AG10803 (cell line): ENCODE measurements at places on chromosomes 7 and 10.
A peak's percentile ranks its signal among the peaks of the same experiment; 100 is the strongest.

- DNase-seq = no peak
Measured at GRCh38 chr10:109456566-109457301, 466.6 kb downstream of the XPNPEP1 start.

DNA sequence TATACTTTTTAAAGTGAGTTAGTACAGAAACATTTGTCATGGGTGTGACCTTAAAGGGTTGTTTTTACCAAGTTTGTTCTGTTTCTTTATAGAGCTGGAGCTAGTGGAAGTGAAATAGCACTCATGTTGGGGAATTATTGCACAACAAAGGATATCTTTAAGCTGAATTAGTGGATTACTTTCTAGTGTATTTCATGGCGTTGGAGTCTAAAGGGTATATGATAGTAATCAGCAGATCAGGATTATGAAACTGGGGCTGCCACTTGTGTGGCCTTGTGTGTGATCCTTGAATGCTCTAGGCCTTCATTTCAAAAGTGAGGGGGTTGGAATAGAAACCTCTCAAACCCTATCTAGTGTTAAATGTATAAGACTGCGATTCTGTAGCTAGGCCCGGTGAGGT, 123.6 kb downstream of the LYZL1 start:
- DNase-seq = peak; percentile 14

GRCh38 chr7:132939495-132939894, 142.4 kb downstream of the CHCHD3 start:
- DNase-seq = no peak

DNA sequence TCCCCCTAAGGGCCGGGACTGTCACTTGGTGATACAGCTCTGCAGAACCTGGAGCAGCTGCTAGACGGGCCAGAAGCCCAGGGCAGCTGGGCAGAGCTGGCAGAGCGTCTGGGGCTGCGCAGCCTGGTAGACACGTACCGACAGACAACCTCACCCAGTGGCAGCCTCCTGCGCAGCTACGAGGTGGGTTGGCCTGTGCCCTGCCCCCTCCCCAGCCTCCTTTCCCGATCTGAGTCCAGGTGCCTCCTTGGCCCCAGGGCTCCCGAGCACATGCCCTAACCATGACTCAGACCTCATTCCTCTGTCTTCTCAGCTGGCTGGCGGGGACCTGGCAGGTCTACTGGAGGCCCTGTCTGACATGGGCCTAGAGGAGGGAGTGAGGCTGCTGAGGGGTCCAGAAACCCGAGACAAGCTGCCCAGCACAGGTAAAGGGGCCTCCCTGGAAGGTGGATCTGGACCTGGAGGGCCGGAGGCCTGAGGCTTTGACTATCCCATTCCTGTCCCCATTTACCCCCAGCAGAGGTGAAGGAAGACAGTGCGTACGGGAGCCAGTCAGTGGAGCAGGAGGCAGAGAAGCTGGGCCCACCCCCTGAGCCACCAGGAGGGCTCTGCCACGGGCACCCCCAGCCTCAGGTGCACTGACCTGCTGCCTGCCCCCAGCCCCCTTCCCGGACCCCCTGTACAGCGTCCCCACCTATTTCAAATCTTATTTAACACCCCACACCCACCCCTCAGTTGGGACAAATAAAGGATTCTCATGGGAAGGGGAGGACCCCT, 6.4 kb downstream of the NFKB2 start:
- DNase-seq = peak; percentile 32

DNA sequence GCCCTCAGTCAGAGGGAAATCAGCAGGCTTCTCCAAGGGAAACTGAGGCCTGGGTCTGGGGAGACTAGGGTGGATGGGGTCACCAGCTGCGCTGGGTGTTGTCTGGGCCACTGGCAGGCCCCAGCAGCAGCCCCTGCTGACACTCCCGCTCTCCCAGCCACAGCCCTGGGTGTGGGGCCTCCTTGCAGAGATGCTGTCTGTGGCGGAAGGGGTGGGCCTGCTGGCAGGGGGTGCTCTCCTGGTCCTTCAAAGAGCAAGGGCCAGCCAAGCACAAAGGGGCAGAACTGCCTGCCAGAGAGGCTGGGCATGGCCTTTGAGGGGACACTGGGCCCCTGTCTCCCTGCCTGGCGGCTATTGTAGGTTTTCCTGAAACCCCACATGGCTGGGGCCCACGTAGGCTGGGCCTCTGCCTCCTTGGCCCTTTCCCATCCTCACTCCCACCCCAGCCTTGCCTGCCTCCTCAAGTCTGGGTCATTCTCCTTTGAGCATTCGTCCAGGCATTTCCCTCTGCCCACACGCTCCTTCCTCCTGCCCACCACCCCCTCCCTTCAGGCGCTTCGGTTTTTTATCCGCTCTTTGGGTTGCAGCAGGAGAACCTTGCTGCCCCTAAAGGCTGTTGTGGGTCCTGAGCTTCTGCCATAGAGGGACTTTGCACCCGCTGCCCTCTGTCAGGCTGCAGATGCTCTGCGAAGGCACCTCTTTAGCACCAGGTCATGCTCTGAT, 9.1 kb downstream of the COL13A1 start:
- DNase-seq = no peak

GRCh38 chr7:30143748-30144251, 9.0 kb downstream of the MTURN start:
- peak; percentile 34 for DNase-seq

GRCh38 chr10:33111488-33112051, 153.5 kb upstream of the ITGB1 start:
- no peak for DNase-seq

GRCh38 chr7:74029991-74030415, 2.0 kb downstream of the ELN start:
- no peak for DNase-seq

- no peak for DNase-seq
Measured at GRCh38 chr7:21448974-21449373, 21.1 kb downstream of the SP4 start.

- peak; percentile 41 for DNase-seq
Measured at GRCh38 chr7:22667562-22668239, 59.3 kb upstream of the IL6 start.

GRCh38 chr7:34837316-34837715, 179.3 kb downstream of the NPSR1 start:
- DNase-seq = no peak

DNA sequence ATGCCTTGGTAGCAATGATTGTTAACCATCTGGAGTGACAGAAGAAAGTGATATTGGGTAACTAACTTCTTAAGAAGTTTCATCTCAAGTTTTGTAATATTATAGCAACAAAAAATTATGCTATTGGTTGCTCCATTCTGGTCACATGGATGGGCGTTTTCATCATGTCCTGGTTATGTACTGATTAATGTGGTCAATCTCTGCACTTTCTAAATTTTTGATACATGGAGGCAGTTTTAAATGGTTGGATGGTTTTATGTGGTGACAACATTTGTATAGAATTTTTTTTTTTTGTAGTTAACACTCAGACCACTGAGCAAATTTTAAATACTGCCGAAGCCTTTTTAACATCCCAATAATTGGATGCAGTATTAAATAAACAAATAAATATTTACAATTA, 55.2 kb upstream of the CCAR1 start:
- peak; percentile 84 for DNase-seq

GRCh38 chr7:105345725-105346124, 43.0 kb downstream of the SRPK2 start:
- no peak for DNase-seq

DNA sequence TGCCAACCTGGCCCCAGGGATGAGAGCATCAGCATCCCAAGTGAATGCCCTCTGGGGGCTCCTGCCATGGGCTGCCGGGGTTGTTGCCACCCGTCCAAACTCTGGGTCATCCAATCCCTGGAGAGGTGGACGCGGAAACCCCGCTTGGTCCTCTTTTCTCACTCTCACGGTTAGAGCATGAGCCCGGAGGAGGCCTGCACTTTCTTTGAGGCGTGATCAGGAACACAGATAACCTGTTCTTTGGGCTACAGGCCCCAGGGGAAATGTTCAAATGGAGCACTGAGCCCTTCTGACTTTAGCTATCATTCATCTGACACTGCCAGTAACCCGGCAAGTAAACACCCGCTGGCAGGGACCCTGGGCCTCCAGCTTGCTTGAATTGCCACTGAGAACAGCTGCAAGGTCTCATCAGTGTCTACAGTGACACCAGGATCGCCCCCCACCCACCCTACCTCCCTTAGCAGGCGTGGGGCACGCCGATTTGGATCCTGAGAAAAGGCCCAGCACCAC, 29.4 kb upstream of the SLF2 start:
- no peak for DNase-seq

DNA sequence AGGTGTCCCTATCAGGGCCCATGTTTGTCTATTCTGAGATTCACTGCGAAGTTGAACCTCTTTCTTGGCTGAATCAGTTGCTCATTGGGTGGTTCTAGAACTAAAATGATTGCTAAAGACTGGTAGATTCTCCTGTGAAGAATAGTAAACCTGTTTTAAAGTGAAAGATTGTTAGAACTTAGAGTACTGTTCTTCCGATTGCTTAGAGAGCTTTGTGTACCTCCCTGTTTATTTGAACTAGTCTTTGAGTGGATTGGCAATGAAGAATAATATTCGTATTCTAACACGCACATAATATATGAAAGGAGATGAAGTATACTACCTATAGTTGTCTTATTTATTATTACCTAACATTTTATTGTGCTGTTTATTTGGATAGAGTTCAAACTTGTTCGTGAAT, 124.8 kb upstream of the RPA3 start:
- DNase-seq = no peak

DNA sequence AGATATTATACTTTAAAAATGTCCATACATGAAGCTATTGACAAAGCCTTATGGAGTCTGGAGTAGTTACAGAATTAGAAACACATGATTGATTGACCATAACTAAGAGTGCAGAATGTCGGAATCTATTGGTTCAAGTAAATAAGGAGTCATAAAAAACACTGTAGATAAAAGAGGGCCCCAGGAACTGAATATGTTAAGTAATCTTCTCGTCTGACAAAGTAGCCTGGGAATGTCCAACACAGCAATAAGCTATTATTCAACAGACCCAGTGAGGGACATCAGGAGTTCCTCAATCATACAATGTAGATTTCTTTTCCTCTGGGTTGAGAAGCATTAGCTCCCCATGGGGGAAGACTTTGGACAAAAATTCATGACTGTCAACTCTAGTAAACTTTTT, 782.0 kb downstream of the SUGCT start:
- DNase-seq = no peak

- peak; percentile 67 for DNase-seq
Measured at GRCh38 chr7:130141161-130141883, 63.9 kb downstream of the TMEM209 start.

DNA sequence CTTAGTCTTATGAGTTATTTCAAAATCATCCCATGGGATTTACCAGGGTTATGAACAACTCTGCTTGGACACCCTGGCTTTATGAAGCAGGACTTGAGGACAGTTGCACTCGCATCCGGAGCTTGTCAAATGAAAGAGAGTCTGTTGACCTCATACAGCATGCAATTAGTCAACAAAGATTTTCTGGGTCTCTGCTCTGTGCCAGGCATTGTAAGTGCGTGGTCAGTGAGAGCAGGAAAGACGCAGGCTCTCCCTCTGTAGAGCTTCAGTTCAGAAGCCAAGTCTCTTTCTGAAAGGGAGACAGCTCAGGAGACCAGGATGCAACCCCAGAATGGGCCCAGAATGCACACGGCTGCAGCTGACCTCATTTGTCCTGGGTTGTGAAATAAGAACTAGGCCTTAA, 45.5 kb upstream of the DMBT1 start:
- no peak for DNase-seq

GRCh38 chr7:160958-161725, 31.2 kb upstream of the FAM20C start:
- no peak for DNase-seq

- DNase-seq = no peak
Measured at GRCh38 chr10:106271237-106271636, 893.3 kb downstream of the SORCS1 start.

GRCh38 chr7:74527842-74528241, 74.1 kb downstream of the GTF2IRD1 start:
- no peak for DNase-seq

DNA sequence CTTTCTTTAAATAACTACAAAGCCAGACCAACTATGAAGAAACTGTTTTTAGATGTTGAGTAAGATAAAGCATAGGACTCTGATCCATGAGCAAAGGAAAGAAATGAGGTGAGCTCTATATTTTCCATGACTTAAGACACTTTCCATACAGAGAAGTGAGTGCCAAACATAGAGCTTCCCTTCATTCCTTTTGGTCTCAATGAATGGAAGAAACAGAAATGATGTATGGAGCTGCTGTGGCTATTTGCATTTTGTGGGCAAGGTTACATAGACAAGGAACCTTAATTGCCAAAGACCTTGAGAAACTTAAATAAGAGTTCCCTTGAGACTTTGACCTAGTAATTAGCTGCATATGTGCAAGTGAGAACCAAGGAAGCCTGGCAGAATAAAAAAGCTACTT, 1152.2 kb downstream of the XPNPEP1 start:
- peak; percentile 46 for DNase-seq

DNA sequence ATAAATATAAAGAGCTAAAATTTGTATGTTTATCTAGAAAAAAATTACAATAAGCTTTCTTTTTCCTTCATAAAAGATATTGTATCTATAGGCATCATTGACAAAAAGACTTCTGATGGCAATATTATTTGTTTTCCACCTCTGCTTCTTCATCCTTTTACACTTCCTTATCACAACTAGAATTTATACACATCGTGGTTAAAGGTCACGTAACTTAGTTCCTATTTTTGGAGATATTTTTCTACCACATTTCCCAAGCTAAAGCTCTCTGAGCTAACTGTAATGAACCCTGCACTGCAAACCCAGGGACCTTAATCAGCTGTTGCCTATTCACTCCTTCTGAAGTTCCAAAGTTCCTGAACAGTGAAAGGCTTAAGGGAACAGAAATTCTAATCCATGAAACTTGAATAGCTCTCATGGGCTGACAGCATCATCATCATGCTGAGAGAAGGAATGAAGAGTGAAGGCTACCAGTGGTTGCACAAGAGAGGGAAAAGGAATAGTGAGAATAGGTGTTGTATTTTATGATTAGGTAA, 106.1 kb upstream of the SLC13A1 start:
- DNase-seq = no peak

DNA sequence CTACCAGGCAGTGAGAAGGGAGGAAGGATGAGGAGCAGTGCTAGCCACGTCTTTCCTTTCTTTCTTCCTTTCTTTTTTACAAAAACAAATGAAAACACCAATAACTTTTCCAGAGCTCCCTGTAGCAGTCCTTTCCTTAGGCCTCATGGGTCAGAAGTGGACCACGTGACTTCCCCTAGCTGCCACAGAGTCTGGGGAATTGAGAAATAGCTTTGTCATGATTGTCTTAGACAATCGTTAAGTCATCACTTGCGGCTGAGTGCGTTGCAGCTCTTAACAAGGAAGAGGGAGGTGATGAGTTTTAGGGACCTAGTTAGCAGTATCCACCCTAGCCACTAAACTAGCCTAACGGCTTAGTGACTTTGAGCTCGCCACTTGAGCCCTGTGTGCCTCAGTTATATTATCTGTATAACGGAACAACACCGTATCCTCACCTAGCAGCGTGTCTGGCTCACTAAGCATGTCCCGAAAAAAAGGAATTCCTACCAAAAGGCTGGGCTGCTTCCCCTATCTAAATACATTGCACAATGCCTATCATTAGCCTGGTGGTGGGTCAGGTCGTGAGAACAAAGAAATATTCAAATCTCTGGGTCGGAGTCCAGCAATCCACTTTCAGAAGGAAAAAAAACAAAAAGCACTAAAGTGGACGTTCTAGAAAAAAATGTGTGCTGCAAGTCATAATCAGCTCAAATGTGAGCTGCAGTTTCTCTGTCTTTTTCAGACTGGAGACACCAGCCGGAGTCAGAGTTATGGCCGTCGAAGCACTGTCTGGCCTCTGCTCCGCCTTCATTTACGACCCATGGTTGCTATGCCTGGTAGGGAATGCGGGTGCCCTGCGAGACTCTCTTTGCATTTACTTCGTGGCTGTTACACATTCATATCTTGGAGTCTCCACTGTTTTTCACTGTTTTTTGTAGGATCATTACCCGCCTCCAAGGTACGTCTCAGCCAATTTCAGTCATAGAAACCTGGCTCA, 338.5 kb upstream of the FOXK1 start:
- no peak for DNase-seq
